Endodermal cell (in vitro differentiated cells): ENCODE measurements at places on chromosomes 1 and 21.
A peak's percentile ranks its signal among the peaks of the same experiment; 100 is the strongest.

- no peak for DNase-seq
- H3K27me3 ChIP-seq: peaks cover 32% of the 10 kb centered on the region
- no peaks in the 10 kb centered on the region for H3K36me3 ChIP-seq
- no peak overlapping the region for H3K27ac ChIP-seq
- peaks cover 5% of the 10 kb centered on the region for H3K4me1 ChIP-seq
- H3K4me3 ChIP-seq: peak overlapping the region; percentile 5
Measured at GRCh38 chr1:14340002-14340785, 258.3 kb upstream of the KAZN start.

DNA sequence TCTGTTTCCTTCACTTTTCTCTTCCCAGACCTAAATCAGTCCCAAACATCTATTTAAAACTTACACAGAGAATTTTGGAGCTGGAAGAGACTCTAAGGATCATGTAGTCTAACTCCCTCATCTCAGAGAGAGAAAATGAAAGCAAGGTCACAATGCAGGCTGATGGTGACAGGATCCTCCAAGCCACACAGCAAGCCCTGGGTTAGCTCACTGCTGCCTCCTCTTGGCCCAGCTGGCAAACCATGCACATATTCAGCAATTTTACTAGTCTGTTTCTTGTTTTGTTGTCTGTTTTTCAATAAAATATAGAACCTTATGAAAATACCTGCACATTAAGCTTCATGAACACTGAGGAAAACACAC is 27.7 kb upstream of the LY9 start:
- no peaks in the 10 kb centered on the region for H3K4me1 ChIP-seq
- DNase-seq: peak; percentile 86
- no peaks in the 10 kb centered on the region for H3K27me3 ChIP-seq
- no peaks in the 10 kb centered on the region for H3K36me3 ChIP-seq
- no peak overlapping the region for H3K27ac ChIP-seq

DNA sequence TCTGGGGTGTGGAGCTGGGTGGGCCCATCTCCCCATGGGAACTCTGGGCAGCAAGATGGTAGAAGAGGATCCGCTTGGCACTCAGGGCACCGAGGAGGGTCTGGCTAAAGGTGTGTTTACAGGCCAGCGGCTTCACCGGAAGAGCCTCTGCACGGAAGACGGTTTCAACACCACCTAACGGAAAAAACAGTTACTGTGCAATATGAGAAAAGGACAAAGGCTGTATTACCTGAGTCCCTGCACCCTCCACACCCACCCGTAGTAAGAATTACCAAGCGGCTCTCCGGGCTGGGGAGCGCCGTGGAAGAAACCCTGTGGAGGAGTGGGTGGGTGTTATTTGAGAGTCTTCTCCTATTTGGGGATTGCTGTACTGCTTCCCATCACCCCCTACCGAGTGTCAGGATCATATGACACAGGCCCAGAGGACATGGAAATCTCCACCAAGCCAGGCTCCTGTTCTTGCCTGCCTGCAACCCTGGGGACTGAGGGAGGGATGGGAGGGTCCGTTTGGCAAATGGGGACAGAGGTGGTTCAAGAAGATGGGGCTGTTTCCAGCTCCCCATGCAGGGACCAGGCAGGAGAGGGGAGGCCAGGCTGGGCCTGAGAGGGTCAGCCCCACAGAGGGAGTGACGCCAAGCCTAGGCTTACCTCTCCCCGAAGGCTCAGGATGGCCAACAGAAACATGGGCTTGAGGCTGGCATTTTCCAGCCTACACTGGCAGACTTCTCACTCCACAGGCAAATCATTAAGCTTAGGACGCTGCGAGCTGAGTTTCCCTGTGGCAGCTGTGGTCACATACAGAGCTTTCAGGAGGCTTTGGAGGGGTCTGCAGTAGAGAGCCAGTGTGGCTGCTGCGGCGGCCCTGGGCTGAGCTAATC is 203.5 kb upstream of the TMEM51 start:
- peaks cover 5% of the 10 kb centered on the region for H3K4me1 ChIP-seq
- H3K27me3 ChIP-seq: no peaks in the 10 kb centered on the region
- H3K27ac ChIP-seq: peak overlapping the region; percentile 25
- no peak overlapping the region for H3K4me3 ChIP-seq

- DNase-seq: peak; percentile 70
- no peak overlapping the region for H3K27ac ChIP-seq
- no peak overlapping the region for H3K4me3 ChIP-seq
- H3K36me3 ChIP-seq: no peaks in the 10 kb centered on the region
- peaks cover 35% of the 10 kb centered on the region for H3K27me3 ChIP-seq
Measured at GRCh38 chr1:228062812-228063211, 19.7 kb upstream of the ARF1 start.

DNA sequence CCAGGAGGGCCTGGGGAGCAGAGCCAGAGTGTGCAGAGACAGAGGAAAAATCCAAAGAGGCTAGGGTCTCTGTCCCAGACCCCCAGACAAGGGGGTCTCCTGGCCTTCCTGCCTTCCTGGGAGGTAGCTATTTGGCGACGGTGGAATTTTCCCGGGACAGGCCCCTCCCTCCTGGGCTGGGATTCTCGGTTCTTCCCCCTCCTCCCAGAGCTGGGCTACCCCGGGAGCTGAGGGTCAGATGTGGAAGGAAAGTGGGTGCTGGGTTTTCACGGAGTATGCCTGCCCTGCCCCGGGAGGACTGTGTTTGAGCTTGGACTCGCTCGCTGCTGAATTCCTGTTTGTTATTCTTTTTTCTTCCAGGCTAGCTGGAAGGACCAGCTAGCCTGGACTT is 759 bp downstream of the AMPD2 start:
- H3K27ac ChIP-seq: peak overlapping the region; percentile 73
- no peaks in the 10 kb centered on the region for H3K36me3 ChIP-seq
- H3K27me3 ChIP-seq: no peaks in the 10 kb centered on the region
- peaks cover 7% of the 10 kb centered on the region for H3K4me1 ChIP-seq
- DNase-seq: peak; percentile 79

DNA sequence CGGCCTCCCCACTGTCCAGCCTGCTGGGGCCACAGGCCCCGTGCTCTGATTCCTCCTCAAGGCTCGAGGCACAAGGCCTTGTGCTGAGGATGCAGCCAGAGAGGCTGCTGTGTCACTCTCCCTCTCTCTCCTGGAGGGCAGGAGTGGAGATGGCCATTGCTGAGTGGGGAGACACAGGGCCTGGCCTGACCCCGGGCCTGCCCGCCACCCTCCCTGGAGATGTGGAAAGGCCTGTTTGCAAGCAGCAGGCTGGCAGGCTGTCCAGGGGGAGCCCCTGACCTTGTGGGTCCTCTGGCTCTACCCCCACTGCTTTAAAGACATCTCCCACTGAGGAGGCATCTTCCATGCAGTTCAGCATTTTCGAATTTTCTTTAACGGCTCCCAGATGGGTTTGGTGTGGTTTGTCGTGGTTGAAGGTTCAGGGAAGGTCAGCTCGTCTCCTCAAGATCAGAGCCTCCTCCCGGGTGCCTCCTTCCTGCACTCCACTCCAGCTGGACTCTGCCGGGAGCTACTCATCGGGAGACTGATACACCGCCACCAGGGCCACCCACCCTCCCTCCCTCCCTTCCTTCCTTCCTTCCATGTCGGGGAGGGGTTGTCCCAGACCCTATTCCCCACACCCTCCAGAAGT is 69.1 kb downstream of the SPSB1 start:
- no peaks in the 10 kb centered on the region for H3K4me1 ChIP-seq
- no peak overlapping the region for H3K27ac ChIP-seq
- H3K36me3 ChIP-seq: peaks cover 10% of the 10 kb centered on the region
- no peaks in the 10 kb centered on the region for H3K27me3 ChIP-seq

- no peak for DNase-seq
- peaks cover 15% of the 10 kb centered on the region for H3K36me3 ChIP-seq
- no peak overlapping the region for H3K27ac ChIP-seq
- no peaks in the 10 kb centered on the region for H3K27me3 ChIP-seq
- peak overlapping the region; percentile 97 for H3K4me3 ChIP-seq
Measured at GRCh38 chr1:8024329-8024728, 1.8 kb downstream of the ERRFI1 start.

DNA sequence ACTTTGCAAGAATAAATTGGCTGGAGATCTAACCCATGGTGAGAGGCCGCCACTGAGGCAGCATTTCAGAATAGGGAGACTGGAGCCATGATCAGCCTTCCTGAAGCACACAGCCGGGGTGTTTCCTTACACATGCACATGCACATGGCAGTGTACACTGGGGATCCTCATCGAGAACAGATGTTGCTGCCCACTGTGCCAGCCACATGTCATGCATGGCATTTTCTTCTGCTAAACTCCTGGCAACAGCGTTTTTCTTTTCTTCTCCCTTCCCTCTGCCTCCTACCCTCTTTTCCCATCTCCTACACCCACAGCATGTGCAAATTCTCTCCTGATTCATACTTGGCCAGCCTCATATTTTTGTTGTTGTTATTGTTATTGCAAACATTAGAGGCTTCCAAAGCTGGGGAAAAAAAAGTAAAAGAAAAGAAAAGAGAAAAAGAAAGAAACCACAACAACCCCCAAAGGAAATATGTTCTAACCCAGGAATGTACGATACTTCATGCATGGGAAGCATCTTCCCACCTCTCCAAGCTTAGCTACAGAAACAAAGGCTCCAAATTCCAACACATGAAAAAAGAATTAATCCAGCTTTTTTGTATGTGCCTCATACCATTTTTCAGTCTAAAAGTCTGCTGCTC is 344.0 kb downstream of the ASTN1 start:
- H3K27me3 ChIP-seq: no peaks in the 10 kb centered on the region
- no peak overlapping the region for H3K4me3 ChIP-seq
- H3K36me3 ChIP-seq: no peaks in the 10 kb centered on the region
- no peaks in the 10 kb centered on the region for H3K4me1 ChIP-seq
- DNase-seq: no peak
- no peak overlapping the region for H3K27ac ChIP-seq

GRCh38 chr1:57440096-57440495 is 16.2 kb upstream of the DAB1 start:
- no peaks in the 10 kb centered on the region for H3K36me3 ChIP-seq
- peak; percentile 64 for DNase-seq
- peak overlapping the region; percentile 45 for H3K4me3 ChIP-seq
- H3K27me3 ChIP-seq: no peaks in the 10 kb centered on the region
- H3K4me1 ChIP-seq: peaks cover 3% of the 10 kb centered on the region
- H3K27ac ChIP-seq: no peak overlapping the region

GRCh38 chr1:107748531-107748930 is 216.4 kb downstream of the VAV3 start:
- H3K27me3 ChIP-seq: no peaks in the 10 kb centered on the region
- peaks cover 3% of the 10 kb centered on the region for H3K4me1 ChIP-seq
- no peak overlapping the region for H3K27ac ChIP-seq
- no peak overlapping the region for H3K4me3 ChIP-seq
- no peak for DNase-seq

DNA sequence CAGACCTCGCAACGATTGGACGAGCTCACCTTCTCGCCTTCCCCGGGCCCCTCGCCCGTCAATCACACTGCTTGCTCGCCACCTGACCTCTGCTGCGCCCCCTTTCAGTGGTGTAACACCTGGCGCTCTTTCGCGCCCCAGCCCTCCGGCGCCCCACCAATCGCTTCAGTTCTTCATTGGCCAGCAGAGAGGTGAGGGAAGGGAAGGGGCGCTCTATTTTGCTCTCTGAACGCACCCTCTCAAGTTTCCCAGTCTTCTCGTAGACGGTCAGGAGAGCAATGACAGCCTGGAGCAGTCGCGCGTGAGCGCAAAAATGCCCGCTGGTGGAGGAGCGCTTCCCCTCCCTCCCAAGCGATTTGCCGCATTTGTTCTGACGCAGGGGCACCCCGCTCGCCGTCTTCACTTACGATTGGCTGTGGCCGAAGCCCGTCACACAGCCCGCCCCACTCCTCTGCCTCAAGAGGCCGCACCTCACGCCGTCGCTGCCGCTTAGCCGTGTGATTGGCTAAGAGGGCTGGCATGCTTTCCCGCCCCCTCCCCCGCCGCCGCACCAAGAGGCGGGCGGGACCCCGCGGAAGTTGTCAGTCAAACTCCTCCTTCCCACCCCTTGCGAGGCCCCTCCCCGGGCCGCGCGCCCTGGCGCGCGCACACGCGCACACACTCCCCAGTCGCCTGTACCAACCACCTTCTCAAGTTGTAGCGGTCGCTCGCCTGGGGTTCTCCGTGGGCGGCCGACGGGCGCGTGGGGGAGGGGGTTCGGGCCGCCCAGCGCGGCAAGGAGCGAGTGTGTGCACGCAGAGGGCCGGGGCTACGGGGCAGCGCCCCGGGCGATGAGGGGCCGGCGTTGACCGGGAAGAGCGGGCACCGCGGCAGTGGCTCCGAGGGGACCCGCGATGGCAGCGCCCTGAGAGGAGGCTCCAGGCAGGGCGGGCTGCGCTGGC is at the start of gene PPP2R5A:
PPP2R5A (plus strand) TSS at position 667 of the 941 bp plus-strand sequence. CDS start 701 bp downstream, outside the sequence.
- H3K36me3 ChIP-seq: peaks cover 4% of the 10 kb centered on the region
- H3K27me3 ChIP-seq: no peaks in the 10 kb centered on the region
- peak; percentile 99 for DNase-seq
- peak within 1 kb of the TSS; percentile 47 for H3K27ac ChIP-seq
- no peaks in the 10 kb centered on the region for H3K4me1 ChIP-seq

DNA sequence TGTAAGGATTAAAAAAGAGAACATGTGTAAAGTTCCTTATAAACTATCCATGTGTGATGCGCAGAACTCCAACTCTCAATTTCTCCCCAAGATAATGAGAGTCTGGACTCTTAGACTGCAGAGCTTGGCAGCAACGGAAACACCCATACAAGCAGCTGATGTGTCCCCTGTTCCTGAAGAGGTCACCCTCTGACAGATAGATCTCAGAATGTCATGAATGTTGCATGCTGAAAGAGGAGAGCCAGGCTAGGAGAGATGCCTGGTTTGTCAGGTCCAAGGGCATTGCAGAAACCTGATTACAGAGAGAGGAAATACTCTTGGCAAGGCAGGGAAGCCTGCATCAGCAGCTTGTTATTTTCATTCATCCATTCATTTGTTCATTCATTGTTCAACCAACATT is 24.2 kb downstream of the MTARC1 start:
- peaks cover 18% of the 10 kb centered on the region for H3K36me3 ChIP-seq
- no peak overlapping the region for H3K27ac ChIP-seq
- no peak for DNase-seq
- no peak overlapping the region for H3K4me3 ChIP-seq

DNA sequence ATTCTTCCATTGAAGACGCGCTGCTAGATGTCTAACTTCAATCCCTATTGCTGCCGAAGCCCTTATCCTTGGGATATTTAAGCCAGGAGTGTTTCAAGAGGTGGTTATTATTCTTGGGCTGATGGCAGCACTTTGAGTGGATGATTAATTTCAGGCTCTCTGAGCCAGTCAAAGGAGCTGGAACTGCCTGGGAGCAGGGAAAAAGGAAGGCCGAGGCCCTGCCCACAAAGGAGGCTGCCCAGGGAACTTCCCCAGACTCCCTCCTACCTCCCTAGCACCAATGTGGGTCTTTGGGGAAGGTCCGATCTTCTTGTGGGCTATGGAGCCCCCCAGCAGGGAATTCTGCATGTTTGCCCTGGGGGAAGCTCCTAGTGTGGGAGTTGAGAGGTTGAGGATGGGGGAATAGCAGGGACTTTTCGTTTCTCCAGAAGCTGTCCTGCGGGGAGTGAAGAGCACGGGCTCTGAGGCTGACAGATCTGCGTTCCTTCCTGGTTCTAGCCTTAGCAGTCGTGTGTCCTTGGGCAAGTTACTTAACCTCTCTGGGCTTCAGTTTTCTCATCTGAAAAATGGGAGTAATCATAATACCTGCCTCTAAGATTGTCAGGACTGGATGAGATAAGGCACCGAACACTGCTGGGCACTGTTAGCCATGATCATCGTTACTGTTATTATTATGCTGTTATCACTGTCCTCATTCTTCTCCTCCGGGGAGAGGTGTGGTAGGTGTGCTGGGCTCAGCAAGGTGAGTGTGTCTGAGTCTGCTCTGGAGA is 6.3 kb downstream of the KCNQ4 start:
- no peaks in the 10 kb centered on the region for H3K36me3 ChIP-seq
- H3K27me3 ChIP-seq: peaks cover 16% of the 10 kb centered on the region
- DNase-seq: no peak
- H3K27ac ChIP-seq: no peak overlapping the region
- no peaks in the 10 kb centered on the region for H3K4me1 ChIP-seq
